Body of pancreas (tissue), 4 donors: ENCODE measurements at places on chromosomes 5 and 9.

DNA sequence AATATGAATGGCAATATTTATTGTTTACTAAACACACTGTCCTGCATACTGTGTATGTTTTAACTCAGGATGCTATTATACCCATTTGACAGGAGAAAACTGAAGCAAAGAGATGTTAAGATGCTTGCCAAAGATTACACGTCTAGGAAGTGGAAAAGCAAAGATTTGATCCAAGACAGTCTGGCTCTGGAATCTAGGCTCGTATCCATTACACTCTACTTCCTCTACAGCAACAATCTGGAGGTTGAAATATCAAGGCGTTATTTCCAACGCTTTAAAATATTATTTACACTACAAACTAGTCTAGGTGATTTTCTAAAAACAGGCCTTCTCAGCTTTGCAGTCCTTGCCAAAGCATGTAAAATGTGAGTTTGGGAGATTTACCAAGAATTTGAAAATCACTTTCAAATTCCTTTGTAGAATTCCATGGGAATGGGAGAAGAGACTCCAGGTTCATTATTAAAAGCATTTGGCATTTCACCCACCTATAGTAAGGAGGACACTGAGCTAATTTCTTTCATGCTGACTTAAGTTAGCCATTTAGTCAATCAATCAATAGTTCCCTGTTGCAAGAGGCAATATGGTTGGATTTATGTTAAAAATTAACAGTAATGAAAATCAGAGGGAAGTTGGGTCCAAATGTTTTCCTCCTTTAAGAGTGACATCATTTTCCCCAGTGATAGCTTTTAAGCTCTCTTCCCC is 356.3 kb upstream of the SMARCA2 start:
- DNase-seq, result no peak

DNA sequence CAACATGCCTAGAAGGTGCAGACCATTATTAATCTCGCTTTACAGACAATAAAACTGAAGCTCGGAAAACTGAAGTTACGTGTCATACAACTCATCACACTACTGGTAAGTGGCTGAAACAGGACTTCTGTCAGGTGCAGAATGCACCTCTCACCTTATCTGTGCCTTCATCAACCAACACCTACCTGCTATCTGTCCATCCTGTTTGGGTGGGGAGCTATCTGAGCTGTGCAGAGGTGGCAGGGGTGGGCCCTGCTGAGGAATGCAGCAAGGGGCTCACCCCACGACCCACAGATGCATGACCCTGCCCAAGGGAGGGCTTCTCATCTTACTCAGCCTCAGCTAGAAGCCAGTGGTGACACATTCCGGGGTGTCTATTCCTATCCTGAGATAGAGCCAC is 81.6 kb downstream of the SLIT3 start:
- DNase-seq, result no peak

GRCh38 chr5:154842689-154843530 is 7.5 kb downstream of the FAXDC2 start:
- DNase-seq, result no peak

GRCh38 chr5:52469835-52470234 is 317.9 kb upstream of the ITGA1 start:
- DNase-seq, result no peak

DNA sequence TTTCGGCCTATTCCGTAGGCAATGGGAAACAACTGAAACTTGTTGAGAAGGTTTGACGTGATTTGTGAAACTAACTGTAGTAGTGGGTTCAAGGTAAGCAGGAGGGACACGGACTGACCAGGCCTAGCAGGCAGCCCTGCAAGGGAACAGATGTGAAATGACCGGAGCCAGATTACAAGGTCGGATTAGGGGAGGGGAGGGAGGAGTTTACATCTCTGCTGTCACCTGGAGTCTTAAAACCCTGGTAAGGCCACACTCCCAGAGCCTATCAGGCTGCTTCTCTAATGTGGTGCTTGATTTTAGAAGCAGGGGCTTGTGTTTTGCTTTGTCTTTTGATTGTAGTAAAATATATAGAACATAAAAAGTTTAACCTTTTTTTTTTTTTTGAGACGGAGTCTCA is 3.5 kb upstream of the SPTAN1 start:
- no peak for DNase-seq

DNA sequence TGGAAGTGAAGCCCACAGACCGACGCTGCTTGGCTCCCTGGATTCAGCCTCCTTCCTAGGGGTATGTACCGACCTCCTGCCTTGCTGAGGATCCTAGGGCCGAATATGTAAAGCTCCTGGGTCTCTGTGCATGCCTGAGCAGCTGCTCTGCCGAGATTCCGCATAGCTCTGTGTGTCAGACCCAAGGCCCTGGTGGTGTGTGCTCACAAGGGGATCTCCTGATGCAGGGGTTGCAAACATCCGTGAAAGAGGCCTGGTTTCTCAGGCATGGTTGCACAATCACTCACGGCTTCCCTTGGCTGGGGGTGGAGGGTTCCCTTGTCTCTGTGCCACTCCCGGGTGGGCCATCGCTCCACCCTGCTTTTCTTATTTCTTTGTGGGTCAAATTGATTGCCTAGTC is 19.9 kb upstream of the SVEP1 start:
- no peak for DNase-seq

DNA sequence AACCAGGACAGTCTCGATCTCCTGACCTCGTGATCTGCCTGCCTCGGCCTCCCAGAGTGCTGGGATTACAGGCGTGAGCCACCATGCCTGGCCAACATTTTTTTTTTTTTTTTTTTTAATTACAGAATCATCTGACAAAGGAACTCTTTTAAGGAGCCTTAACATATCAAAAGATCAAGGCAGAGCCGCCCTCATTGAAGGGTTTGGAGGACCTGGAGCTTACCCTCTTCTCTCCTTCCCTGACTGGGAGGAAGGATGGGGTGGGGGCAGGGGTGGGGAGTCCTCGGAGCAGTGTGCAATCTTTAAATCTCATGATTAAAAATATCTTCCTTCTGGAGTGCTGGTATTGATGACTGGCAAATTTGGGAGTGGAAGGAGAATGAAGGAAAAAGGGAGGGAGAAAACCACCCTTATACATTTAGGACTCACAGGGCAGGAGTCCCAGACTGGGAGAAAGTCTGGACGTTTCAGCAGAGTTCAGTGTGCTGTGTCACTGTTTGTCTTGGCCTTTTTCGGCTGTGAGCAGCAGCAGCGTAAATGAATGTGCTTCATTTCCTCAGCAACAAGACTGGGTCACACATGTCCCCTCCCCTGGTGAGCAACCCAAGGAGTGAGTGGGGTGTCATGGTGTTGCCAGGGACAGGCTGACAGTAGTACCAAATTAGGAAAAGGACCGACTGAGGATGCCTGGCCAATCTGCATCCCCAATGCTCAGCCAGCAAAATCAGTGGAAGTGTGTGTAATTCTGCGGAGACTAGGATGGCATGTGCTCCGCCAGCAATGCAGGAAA is 115.3 kb upstream of the BNC2 start:
- DNase-seq, result no peak

GRCh38 chr5:129689045-129689444 is 58.8 kb upstream of the MINAR2 start:
- DNase-seq, result no peak

DNA sequence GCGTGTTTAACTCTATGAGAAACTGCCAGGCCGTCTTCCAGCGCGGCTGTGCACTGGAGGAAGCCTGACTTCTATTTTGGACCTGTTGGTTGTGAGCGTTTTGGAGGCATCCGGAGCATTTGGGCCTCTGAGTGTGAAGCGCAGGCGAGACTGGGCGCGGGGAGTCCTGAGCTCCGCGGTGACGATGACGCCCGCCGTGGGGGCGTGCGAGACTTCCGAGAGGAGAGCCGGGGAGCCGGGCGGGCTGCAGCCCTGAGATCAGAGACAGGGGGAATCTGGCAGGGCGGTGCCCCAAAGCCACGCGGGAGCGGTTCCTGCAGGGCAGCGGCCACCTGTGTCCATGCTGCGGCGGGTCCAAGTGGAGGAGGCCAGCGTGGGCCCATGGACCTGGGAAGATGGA is 47.4 kb downstream of the NTNG2 start:
- DNase-seq, result no peak

DNA sequence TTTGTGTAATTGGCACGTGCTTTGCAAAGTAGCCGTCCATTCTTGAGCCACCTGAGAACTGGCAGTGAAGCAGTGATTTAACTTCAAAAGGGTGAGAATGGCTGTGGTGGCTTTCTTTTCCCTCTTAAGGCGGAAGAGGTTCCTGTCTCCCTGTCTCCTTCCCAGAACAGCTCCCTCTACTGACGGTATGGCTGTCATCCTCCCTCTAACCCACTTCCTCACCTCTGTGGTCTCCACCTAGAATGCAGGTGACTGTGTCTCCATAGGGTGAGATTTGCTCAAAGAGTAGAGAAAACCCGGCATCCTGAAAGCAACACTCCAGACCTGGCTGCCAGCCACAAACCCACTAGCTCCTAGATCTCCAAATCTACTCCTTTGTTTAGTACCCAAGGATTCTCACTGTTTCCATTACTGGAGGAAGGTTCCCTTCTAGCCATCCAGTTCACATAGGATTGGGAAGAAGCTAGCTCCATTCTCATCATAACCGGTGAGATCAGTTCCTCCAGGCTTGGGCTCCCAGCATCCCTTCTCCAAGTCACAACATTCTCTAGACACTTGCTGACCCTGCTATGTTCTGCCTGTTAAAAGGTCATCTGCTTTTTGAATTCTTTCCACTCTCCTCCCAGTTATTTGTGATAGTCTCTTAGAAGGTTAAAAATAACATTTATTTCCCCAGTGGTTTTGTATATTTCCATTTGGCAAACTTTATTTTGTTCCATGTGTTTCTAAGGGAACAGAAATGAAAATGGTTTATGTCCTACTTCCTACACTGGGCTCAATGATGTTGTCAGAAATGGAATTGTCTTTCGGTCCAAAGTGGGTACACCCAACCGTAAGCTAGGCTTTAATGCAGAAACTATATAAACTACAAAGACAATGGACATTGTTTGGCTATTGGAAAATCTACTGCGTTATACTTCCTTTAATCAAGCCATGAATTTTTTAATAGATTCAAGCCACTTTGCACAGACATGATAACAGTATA is 269.4 kb downstream of the CWC27 start:
- peak; percentile 22 for DNase-seq

DNA sequence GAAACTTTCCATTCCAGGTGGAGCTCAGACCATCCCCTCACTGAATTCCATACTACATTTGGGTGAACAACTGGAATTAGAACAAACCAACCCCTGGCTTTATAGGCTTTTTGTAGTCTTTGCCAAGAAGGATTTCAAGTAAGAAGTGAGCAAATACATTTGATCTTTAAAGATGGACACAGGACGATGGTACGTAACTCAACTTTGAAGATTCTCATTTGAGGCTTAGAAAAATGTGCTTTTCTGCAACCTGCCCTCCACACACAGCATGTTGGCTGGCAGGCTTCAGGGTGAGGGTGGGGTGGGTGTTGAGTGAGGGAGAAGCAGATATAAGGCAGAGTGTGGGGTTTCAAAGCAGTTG is 175.8 kb downstream of the DCP2 start:
- DNase-seq, result no peak

DNA sequence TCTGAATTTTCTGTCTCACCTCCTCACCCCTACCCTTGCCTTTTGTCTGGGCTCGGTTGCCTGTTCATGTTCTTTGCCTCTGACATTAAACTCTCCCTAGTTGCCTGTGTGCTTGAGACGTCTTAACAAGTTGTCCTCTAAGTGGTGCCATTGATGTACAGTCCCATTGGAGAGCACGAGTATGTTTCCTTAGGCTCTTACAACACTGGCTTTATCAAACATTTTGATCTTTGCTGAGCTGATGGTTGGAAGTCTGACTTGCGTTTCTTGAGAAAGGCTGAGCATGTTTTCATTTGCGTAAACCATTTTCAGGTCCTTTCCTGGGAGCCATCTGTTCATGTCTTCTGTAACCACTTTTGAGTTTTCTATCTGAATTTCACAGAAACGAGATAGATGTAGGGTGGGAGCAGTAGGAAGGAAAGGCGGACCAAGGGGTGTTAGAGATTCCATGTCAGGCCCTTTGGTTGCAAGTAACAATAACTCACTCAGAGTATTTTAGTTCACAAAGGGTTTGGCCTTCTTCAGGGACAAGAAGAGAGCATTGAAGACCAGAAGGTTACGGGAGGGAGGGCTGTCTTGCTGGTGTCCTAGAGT is 35.4 kb downstream of the OTULIN start:
- DNase-seq, result no peak

DNA sequence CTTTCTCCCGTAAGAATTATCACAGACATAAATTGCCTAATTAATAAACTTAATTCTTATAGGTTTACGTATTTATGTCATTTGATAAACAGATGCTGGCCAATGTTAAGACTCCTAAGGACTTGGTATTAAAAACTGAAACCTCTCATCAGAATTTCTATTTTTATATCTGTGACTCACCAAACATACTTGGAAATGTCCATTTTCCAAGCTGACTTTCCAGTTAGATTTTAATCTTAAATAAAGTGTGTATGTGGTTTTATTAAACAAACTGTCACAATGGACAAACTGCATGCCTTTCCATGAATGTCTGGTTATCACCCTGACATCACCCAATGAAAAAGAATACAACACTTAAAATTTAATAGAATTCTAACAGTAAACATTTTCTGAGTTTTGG is 12.6 kb upstream of the COL23A1 start:
- DNase-seq, result no peak

DNA sequence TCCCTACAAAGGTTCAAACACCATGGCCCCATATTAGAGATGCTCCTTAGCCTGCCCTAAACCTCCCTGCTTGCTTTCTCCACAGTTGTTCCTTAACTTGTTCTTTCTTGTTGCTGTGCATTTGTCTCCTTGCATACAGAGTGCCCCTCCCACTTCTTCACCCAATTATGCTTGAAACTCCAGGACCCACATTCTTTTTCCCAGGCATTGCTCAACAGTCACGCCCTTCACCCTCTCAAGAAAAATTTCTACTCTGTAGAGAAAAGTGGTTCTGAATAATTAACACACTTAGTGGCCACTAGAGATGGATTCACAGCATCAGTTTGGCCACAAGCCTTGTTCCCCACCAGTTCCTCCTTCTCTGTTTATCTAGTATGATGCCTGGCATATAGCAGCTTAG is 57.7 kb downstream of the NREP start:
- no peak for DNase-seq

GRCh38 chr5:142654578-142655058 is 31.3 kb downstream of the FGF1 start:
- no peak for DNase-seq

DNA sequence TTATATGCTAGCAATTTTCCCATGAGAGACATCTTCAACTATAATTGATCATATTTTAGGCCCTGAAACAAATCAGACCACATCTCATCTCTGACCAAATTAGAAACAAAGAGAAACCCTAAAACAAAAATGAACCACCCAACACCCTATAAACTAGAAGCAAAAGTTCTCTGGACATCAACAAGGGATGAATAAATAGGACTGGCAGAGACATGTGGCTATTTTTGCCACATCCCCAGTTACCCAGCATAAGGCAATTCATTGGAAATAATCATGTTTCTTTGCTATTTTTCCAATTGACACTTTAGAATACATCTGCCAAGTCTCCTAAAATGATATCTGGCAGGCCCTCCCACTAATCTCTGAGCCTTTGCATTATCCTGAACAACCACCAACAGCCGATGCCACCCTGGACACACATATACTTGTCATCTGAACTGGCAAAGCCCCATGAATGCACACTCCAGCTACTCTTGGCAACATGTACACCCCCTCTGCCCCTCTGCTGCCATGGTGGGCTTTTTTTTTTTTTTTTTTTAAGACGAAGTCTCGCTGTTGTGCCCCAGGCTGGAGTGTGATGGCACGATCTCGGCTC is 53.5 kb upstream of the EQTN start:
- no peak for DNase-seq

GRCh38 chr5:56751572-56752313 is 63.6 kb upstream of the MAP3K1 start:
- DNase-seq, result no peak

- no peak for DNase-seq
Observed at GRCh38 chr9:132094314-132094791, 14.7 kb upstream of the MED27 start.
